RPMI8226 (cell line): ENCODE measurements at places on chromosomes 6 and 20.

DNA sequence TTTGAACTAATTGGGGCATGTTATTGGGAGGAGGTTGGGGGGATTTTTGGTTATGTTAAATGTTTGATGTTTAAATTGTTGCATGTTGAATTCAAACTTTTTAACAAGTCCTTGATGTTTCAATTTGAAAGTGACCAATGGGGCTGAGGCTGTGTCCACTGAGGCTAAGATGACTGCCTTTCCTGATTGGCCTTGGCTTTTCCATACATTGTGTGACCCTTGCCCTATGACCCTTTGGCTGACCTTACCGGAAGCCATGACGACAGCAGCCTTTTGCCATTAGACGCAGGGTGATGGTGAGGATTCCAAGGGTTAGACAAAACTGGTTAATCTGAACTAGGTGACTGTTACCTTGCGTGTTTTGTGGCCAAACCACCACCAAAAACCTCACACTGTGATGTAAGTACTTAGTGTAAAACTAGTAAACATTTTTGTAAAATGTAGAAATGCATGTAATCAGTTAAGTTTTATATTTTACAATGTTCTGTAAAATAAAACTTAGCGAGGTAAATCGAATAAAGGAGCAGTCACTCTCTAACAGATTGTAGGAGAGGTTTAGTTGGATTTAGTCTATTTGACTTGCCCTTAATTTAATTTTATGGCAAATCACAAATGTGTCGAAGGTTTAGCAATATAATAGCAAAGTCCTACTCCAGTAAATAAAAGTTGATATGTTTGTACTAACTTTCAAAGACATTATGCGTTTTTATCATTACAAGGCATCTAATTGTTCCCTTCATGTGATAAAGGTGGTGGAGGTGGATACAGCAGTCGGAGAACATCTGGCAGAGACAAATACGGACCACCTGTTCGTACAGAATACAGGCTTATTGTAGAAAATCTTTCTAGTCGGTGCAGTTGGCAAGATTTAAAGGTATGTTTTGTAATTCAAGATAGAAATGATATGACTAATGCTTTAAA, 1.6 kb downstream of the SRSF6 start:
- DNase-seq = no peak

DNA sequence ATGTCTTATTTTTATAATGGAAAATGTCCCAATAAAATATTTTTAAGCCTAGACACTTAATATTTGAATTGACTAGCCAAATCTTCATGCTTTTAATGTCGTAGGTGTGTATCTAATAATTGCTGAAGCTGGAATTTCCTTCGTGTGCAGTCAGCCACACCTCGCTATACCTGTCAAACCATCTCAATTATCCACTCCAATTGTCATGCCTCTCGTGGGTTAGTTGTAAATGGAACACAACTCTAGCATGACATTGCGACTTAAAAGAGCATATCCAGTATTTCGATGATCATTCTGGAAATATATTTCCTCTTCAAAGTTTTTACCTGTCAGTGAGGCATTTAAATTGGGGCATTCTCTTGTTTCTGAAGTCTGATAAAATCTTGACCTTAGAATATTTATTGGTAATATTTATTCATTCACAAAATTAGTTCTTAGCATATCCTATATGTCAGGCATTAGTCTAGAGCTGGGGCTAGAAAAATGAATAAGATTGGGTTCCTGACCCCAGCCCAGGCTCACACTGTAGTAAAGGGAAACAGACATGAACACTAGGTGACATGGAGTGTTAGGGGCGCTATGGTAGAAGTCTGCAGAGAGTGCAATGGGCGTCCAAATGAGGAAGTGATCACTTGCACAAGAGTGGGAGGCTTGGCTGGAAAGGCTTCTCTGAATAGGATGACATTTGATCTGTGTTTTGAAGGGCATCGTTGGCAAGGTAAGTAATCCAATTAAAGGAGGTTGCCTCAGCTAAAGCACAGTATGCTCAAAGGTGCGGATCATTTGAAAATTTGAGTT, 11.0 kb upstream of the CFAP206 start:
- peak; percentile 22 for DNase-seq

- no peak for DNase-seq
Observed at GRCh38 chr20:4880051-4880450, 121.3 kb downstream of the SLC23A2 start.

DNA sequence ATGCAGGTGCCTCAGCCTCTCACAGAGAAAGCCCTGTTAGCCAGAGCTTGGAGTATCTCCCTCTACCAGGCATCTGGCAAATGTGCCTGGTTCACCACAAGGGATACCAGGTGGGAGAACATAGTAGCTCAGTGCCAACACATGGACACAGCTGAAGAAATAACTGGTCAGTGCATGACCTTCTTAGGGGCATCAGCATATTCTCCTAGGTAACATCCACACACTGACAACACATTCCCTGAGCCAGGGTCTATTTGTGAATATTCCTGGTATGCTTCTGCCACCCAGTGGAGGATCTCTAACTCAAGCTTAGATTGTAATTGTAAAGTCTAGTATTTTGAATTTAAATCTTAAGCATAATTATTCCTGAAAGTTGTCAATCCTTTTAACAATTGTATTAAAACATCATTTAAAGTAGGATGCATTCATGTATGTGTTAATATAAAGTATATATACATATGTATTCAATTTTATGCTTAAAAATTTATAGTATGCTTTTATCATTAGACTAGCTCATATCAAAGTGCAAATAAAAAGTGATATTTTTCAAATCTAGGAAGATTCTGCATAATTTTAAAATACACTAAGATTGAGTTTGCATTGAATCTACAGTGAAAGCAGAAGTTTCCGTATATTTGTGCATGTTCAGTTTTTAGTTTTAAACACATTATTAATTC, 45.3 kb upstream of the COL21A1 start:
- peak; percentile 40 for DNase-seq

DNA sequence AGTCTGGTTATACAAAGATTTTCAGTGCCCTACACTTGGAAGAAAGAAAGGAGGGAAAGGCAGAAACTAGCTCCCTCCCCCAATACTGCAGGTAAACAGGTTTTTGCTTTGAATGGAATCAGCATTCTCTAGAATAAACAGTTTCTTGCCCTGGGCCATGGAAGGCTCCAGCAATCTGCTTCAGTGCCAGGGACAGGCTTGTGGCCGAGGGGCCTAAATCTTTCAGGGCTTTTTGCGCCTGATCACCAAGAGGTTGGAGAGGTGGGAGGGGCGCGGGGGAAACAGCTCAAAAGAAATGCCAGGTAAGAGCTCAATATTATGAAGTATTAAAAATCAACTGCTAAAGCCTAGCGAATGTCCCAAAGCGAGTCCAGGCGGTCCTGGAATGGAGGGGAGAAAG, 23.8 kb downstream of the TFAP2B start:
- no peak for DNase-seq

- no peak for DNase-seq
Observed at GRCh38 chr20:53493311-53493857, 100.3 kb downstream of the ZNF217 start.
